Stimulated activated CD4-positive, alpha-beta T cell treated with anti-CD3 and anti-CD28 coated beads, Interleukin-15, amount 100 ng/mL, for 1 hour (primary cell): ENCODE measurements at places on chromosomes 4 and X.

GRCh38 chrX:132180929-132181328 is 38.3 kb downstream of the RAP2C start:
- DNase-seq: no peak

- peak; percentile 32 for DNase-seq
Measured at GRCh38 chr4:169612871-169613859, 782 bp upstream of the NEK1 start.

DNA sequence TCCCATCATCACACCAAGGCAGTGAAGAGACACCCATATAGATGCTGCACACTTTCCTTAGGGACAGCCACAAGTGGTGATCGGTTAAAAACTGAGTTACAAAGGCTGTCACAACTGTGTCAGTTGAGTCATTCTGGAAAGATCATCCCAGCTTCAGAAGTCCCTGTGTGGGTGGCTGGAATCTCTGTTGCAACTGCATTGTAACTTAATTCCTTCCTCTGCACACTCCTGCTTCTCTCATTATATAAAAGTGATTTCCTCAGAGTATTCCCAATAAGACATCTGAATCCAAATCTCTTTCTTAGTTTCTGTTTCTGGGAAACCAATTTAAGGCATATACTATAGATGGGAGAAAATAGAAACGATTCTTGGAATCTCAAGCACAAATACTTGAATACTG is 88.1 kb downstream of the FSTL5 start:
- no peak for DNase-seq

DNA sequence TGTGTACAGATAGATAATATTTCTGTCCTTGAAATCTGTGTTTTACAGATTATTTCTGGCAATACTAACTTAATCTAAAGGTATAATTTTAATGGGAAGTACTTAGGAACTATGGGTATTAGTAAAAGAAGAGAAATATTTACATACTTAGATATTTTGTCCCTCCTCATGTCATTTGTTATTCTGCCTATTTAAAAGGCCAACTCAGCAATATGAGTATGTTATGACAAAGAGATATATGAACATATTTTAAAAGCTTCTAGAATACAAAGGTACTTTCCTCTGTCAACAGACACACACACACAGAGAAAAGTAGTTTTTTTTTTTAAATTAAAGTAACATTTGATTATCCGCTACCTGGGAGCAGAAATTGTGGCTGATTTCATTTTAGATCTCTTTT is 7.9 kb downstream of the SLC7A11 start:
- DNase-seq: no peak

GRCh38 chr4:20430259-20430941 is 178.7 kb downstream of the SLIT2 start:
- no peak for DNase-seq

DNA sequence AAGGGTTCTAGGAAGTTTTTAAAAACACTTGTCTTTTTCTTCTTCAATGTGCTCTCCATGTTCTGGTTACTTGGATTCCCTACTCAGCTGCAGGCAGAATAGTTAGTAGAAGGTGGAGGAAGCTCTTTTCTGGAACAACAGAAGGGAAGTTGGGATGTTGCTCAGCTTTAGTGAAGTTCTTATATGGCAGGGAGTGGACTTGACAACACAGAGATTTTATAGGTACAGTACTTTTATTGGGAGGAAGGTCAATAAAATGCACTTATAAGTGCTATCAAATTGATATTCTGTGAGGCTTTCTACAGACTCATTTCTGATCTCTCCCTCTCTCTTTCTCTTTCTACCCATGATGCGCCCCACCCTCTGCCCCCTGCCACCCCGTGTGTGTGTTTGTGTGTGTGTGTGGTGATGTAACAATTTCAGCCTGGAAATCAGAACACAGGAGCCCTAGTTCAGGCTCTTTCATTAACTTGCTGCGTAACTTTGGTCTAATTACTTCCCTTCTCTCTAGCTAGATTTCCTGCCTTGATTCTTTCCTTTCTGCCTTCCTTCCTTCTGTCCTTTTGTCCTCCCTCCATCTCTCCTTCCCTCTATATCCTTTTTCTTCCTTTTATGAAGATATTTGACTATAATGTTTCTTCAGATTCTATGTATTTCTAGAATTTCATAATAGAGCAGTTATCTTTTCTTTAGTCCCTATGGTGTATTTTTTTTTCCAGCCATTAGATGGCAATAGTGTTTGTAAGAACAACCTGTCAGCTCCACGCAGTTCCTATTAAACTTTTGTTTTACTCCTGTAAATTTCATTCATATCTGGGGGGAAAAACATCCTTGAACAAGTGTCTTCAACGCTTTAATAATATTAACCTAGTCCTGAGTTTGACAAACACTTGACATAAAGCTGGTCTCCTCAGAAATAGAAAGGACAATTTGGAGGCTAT is 37.1 kb downstream of the HEPH start:
- DNase-seq: no peak

DNA sequence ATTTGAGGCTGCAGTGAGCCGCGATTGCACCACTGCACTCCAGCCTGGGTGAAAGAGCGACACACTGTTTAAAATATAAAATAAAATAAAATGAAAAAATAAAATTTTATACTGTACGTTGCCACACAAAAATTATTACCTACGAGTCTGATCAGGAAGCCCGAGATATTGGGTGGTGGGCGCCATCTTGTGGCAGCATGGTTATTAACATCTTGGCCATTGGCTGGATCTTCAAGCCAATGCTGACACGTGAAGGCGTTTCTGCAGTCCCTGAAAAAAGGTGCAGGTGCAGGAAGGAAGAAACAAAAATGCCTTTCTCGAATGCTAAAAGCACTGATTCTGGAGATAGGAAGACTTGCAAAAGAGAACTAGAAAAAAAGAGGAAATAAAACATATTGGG is 4.9 kb upstream of the TLR8 start:
- DNase-seq: peak; percentile 19

- DNase-seq: no peak
Measured at GRCh38 chrX:130261296-130261893, 7.3 kb downstream of the ZNF280C start.
